ENCODE measurements at places on chromosomes 16 and 17.

DNA sequence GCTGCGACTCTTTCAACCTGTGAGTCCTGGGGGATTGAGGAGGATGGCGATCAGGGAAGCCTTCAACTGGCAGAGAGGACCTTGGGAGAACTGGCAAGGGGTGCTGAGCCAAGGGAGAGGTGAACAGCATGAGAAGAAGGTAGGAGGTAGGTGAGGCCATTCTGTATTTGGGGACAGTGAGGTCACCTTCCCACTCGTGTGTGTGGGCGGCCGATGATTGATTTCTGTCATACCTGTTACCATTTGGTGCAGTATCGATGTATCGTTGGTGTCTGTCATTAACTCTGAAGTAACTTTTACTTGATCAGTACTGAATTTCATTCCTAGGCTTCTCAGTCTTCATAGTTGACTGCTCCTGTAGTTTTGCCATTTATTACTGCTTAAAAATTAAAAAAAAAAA, 3.8 kb downstream of the ARSG start:
- no peak for DNase-seq

DNA sequence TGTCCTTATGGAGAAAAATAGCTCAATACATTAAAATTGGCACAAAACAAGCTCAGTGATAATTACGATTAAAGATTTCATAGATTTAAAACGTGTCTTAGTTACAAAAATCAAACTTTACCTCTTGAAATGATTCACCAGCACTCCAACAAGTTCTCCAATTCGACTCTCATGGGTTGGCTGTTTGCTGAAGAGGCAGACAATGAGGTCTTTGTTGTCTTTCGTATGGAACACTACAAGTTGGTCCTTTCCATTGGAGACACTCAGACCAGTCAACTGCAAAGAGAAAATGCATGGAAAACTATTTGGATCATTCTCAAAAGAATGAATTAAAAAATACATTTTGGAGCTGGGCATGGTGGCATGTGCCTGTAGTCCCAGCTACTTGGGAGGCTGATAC, 118.2 kb downstream of the CDK5R1 start:
- DNase-seq: no peak

- DNase-seq: no peak
Observed at GRCh38 chr17:38861399-38861843, 7.9 kb upstream of the RPL23 start.

GRCh38 chr17:12222392-12222791, 201.7 kb downstream of the MAP2K4 start:
- no peak for DNase-seq

- no peak for DNase-seq
Observed at GRCh38 chr16:49362230-49362629, 11.4 kb upstream of the C16orf78 start.

GRCh38 chr17:46865100-46865499, 13.7 kb downstream of the WNT9B start:
- no peak for DNase-seq

DNA sequence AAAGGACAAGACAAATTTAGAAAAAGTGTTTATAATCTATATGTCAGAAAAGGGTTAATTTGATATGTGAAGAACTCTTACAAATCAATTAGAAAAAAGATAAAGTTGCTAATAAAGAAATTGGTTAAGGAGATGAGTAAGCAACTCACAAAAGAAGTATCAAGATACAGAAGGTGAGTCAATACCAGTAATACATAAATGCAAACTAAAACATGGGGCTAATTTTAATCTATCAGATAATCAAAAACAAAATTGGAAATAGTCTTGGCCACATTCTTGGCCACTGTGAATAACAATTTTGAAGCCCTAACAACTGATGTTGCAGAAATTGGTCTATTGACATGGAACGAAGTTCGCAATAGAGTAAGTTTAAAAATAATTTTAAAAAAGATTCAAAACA, 6.8 kb downstream of the DHRS7C start:
- no peak for DNase-seq

All from stimulated activated CD8-positive, alpha-beta memory T cell treated with anti-CD3 and anti-CD28 coated beads, Interleukin-4, amount 100 ng/mL, for 4 hours (primary cell).